ENCODE measurements at places on chromosomes 4 and X.

GRCh38 chr4:137394018-137394417 is 138.3 kb downstream of the PCDH18 start:
- peak; percentile 83 for DNase-seq

- DNase-seq = no peak
Measured at GRCh38 chr4:85107553-85107952, 141.1 kb upstream of the WDFY3 start.

DNA sequence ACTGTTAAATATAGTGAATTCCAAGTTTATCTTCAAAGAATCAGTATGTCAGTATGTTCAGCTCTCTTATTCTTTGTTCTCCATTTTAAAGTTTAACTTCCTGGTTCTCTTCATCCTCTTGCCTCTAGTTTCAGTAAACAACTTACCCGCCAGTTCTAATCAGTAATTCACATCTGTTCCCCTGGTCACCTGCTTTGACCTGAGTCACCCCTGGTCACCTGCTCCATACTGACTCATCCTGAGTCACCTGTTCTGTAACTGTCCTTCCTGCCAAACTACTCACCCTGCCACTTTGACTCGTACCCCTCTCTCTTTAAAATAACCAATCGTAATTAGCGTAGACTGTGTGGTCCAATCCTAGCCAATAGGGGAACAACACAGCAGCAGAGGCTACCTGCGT is 992.7 kb upstream of the HS3ST1 start:
- DNase-seq = no peak

- DNase-seq = peak; percentile 28
Measured at GRCh38 chrX:38805432-38806389, 4.5 kb downstream of the MID1IP1 start.

DNA sequence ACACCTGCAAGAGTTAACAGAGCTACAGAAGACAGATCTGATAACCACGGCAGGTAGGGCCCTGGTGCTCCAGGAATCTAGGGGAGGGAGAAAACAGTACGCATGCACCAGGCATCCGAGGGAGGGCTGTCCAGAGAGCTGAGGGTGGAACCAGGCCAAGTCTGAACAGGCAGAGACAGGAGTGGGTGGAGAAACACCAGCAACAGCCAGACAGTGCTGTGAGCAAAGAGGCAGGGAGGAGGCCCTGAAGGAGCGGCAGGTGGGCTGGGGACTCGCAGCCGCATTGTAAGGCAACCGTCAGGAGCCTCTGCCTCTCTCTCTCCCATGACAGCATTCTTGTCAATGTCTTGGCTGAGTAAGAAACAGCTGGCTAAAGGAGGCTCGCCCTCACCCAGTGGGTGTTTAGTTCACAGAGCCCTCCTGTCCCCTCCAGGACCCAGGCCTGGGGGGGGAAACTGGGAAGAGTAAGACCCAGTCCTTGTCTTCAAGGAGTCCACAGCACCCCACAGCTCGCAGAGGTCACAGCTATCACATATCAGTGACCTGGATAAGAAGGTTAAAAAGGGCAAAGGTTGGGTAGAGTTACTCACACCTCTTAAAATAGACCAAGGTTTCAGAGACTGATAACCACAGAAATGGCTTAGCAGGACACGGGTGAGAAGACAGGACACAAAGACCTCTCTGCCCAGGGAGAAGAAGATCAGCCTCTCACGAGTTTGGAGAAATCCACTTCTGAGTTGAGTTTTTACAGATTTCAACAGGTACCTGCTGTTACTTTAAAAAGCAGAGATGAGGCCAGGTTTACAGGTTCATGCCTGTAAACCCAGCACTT is 10.5 kb downstream of the ACSL1 start:
- peak; percentile 5 for DNase-seq

- no peak for DNase-seq
Measured at GRCh38 chr4:113740857-113741379, 20.6 kb downstream of the CAMK2D start.

DNA sequence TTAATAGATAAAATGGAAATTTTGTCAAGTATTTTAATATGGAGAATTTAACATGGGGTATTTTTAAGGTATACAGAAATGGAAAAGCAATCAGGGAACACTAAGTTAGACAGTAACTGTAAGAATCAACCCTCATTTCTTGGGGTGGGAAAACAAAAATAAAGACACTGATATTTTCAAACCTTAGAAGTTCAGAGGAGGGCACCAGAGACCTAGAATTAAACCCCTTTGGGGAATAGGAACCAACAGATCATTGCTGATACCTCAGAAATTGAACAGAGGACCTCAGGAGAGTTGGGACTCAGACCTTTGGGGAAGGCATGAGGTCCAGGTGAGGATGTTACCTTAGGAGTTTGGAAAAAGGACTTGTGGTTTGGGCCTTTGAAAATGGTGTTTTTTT is 435.6 kb downstream of the TMA16 start:
- no peak for DNase-seq

GRCh38 chrX:49876750-49877149 is 2.5 kb upstream of the USP27X start:
- no peak for DNase-seq
